ENCODE measurements at places on chromosomes 11 and 22.

DNA sequence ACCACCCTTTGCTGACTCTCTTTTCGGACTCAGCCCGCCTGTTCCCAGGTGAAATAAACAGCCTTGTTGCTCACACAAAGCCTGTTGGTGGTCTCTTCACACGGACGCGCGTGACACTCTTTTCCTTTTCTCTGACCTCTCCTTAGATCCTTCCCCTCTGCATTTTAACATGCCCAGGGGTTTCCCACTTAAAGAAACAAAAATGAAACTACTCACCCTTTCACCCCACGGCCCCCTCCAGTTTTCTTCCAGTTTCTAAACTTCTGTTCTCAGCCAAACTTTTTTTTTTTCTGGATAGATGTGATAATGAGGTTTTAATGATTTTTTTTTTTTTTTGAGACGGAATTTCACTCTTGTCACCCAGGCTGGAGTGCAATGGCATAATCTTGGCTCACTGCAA is 32.8 kb upstream of the NUP50 start:
- DNase-seq, result no peak

GRCh38 chr11:82775736-82776346 is 42.2 kb upstream of the FAM181B start:
- peak; percentile 64 for DNase-seq

GRCh38 chr11:84193706-84194105 is 907.5 kb upstream of the CCDC90B start:
- DNase-seq, result no peak

DNA sequence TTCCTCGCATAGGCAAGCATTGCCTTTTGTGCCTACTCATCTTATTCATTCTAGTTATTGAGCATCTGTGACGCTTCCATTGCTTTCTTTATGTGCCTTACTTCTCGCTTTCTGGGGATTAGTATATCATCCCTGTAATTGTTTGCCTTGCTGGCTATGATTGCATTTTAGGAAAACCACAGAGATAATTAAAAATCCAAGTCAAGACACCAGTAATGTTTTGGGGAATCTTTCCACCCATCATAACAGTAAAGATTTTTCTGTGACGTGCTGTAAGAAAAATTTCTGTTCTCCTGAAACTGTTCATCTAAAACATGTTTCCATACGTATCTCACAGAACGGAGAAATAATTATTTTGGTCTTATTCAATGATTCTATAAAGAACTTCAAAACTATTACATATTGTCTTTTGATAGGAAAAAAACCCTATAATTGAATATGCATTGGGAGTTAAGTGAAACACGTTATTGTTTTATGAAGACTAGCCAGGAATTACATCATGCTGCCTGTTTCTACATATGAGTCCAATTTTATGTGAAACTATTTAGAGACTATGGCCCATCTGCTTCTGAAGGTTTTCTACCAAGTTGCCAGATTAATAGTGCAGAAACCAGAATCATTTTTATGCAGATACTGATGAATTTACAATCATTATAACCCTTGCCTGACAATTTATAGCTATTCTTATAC is 133.7 kb upstream of the FIBIN start:
- DNase-seq, result no peak

DNA sequence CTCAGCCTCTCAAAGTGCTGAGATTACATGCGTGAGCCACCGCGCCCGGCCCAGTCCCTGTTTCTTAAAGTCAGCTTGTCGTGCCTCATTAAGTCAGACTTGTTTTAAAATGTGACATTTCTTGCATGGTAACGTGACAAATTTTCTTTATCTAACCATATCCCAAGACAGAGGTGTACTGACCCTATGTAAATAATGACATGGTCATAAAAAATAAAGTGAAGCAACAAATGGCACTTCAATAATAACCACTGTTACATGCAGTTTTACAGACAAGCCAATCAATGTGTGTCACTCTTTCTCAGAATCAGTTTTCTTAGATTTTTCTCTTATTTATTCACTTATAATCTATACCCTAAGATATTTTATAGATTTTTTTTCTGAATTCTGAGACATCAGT is 26.5 kb upstream of the SIK2 start:
- DNase-seq, result no peak

DNA sequence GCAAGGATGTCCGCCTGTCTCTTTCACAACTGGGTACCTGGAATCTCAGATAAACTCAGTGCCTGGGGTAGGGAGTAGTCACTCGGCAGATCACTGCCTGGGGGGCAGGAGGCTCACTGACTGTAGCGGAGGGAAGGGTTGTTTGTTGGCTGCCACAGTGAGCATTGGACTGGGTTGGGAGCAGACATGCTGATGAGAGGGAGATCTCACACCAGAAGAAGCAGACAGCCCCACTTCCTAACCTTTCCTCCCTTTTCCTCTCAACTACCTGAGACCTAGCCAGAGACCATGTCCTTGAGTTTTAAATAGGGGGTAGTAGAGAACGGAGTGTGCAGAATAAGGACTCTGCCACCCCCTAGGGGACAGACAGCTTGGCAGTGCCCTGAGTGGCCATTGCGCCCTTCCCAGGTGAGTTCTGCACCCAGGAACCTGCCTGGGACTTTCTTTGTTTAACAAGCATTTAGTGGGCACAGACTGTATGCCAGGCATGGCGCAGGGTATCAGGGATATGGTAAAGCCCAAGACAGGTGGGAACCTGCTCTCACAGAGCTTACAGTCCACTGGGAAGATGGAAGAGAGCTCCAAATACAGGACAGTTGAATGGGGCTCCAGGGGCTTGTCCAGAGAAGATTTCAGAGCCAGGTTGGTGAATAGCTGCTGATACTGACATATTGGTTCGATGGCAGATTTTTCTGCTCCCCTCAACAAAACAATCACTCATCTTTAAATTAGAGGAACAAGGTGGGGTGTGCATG is 115.7 kb upstream of the NNMT start:
- peak; percentile 62 for DNase-seq

GRCh38 chr11:58762284-58763119 is 30.8 kb upstream of the GLYAT start:
- DNase-seq, result no peak

GRCh38 chr11:66546368-66546965 is at the start of gene ACTN3:
TSS of gene ACTN3 (plus strand) at chr11:66546903. CDS start at chr11:66546938, 35 bp downstream.
- DNase-seq, result peak; percentile 86

GRCh38 chr22:31122532-31123291 is at the start of gene INPP5J:
TSS of gene INPP5J (plus strand) at chr22:31122966. CDS start at chr22:31123015, 49 bp downstream.
- peak; percentile 88 for DNase-seq

- DNase-seq, result peak; percentile 51
These were observed 33.8 kb downstream of the OR2AG2 start for GRCh38 chr11:6737872-6738466.

DNA sequence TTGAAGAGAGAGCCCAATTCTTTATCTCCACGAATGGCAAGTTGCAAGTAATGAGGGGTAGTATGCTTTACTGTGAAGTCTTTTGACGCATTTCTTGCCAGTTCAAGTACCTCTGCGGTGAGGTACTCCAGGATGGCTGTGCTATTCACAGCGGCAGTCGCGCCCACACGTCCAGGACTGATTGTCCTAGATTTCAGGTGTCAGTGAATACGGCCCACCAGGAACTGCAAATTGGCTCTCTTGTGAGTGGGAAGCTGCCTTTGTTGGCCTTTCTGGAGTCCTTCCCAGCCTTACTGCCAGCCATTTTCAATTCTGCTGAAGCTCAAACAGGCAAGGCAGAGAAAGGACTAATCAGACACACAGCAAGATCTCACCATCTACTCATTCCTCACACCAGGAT is 8.5 kb downstream of the PPFIA1 start:
- no peak for DNase-seq

DNA sequence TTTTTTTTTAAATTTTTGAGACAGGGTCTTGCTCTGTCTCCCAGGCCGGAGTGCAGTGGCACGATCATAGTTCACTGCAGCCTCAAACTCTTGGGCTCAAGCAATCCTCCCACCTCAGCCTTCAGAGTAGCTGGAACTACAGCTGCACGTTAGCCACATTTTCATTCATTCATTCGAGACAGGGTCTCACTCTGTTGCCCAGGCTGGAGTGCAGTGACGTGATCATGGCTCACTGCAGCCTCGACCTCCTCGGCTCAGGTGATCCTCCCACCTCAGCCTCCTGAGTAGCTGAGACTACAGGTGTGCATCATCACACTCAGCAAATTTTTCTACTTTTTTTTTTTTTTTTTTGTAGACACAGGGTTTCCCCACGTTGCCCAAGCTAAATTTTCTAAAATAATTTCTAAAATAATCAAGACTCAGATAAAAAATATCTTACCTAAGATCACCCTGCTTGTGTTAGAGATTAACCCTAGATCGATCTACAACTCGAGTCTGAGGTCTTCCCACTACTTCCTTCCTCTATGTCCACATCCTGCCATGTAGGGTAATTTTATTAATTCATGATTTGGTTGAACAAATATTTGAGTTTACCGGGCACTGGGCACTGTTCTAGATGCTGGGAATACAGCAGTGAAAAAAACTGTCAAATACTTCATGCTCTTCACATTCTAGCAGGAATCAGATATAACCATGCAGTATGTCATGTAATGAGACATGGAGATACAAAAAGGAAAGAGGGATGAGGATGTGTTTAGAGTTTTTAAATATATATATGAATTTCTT is 15.1 kb downstream of the EIF4G2 start:
- no peak for DNase-seq

GRCh38 chr11:65440831-65441499 is 18.4 kb downstream of the NEAT1 start:
- DNase-seq, result no peak

DNA sequence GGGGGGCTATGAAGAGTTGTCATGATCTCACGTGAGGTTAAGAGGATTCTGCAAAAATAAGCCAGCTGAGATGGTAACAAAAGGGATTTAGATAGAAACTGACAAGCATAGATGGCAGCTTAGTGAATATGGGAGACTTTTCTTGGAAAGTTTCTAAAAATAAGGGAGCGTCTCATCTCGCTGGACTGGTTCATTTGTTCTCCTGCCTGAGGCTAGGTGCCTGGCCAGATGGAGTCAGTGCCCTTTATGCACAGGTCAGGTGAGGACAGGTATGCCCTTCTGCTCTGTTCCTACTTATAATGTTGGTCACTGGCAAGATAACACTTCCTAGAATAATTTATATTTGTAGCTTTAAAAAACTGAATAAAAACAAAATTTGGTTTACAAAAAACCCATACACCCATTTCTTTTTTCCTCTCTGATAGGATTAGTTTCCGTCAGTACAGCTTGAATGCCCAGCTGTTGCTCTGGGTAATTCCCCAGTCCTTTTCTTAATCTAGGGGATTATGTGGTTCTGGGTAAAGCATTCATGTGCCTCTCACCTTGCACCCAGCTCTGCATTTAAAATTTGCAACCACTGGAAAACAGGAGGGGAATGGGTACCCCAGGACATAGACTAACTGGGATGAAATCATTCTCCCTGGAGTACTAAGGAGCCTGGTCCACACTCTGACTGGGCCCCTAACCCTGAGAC is 90.0 kb downstream of the AMOTL1 start:
- DNase-seq, result no peak

DNA sequence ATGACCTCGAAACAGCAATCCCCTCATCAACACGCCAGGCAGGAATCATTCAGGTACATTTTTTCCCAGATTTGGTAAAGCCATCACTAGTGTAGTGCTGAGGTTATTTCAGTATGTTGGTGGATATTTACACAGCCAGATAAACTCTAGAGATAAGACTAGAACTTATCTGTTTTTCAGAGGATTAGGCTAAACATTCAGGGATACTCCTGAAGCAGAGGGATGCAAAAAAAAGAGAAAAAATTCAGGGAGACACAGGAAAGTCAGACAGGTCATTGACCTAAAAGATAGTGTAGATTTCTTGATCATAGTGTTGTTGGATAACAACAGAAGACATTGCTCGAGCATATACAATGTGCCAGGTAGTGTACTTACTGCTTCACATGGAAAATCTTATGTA is 93.2 kb downstream of the ATM start:
- no peak for DNase-seq

- DNase-seq, result peak; percentile 18
These were observed 560.1 kb upstream of the FAT3 start for GRCh38 chr11:91664521-91664920.

DNA sequence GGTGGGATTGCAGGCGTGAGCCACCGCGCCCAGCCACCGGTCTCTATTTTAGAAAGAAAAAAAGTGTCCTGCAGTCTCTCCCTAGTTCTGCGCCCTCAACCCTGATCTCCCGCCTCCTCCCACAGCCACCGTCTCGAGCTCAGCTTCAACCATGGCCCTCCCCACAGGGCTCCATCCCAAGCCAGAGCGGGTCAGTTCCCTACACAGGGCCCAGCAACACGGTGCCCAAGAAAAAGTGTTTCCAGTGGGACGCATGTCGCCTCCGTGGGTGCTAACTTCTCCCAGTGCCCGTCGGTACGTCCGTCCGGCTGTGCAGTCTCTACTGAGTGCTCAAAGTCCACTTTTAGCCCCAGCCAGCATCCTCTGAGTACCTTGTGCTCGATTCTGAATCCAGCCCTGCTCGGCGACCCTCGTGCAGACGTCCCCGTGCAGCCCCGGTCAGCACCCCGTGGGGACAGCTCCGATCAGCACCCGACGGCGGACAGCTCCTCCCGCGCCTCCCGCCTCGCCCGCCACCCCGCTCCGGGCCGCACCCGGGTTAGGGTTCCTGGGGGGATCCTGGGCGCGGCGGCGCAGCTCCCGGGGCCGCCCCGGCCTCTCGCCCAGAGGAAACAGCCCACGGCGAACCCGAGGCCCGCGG is 657 bp upstream of the MAPK8IP2 start:
- peak; percentile 99 for DNase-seq

GRCh38 chr11:123302751-123303195 is 107.7 kb upstream of the CLMP start:
- no peak for DNase-seq

- DNase-seq, result peak; percentile 72
These were observed 13.7 kb downstream of the NFRKB start for GRCh38 chr11:129881570-129882170.

GRCh38 chr22:30830907-30831306 is 136.2 kb downstream of the OSBP2 start:
- peak; percentile 43 for DNase-seq

DNA sequence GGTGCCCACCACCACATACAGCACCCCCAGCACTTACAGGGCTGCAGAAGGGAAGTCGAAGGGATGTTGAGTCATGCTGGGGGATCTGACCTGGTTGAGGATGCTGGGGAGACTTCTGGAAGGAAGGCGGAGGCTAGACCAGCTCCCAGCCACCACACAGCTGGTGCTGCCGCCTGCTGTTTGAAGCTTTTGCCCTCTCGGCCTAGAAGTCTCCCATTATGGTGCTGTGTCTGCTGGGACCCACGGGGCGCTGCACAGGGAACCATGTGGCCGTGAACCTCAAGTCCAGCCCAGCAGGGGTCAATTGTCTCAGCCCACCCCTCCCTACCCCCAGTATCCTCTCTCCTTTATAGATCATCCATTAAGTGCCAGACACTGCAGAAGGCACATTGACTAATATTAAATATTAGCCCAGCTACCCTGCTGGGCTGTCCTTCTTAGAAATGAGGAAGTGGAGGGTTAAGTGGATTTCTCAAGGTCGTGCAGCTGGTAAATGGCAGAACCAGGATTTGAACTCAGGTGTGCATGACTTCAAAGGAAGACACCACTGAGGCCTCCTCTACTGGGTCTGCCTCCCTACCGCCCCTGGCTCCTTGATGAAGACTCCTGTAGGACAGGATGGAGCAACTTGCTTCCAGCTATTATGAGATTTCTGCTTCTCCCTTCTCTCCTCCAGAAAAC is 49.7 kb downstream of the CYTH4 start:
- no peak for DNase-seq
